ENCODE measurements at places on chromosomes 11 and 22.
A peak's percentile ranks its signal among the peaks of the same experiment; 100 is the strongest.

- DNase-seq: no peak
Observed at GRCh38 chr22:45620706-45621105, 50.9 kb upstream of the ATXN10 start.

DNA sequence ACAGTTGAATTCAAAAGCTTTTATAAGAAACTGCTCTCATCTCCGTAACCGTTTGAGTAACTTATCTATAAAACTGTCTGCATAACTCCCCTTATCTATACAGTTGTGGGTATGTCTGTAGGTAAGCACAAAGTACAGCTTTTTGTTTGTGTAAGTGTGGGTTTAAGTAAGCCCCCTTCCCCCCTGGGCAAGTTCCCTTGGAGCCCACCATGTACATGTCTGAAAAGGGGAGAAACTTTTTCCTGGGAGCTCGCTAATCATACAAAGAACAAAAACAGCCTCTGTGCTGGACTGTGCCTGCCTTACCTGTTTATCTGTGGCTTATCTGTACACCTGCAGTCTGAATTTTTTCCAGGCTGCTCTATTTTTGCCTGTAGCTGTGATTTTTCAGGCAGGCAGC lies 36.3 kb upstream of the TMEM45B start:
- no peak for DNase-seq

GRCh38 chr11:102757823-102758549 lies 22.4 kb downstream of the MMP10 start:
- no peak for DNase-seq

- DNase-seq: peak; percentile 90
Observed at GRCh38 chr11:57530596-57531507, at the start of gene TIMM10. TIMM10 (minus strand) TSS chr11:57530754; CDS start chr11:57530189, 565 bp downstream.

- DNase-seq: no peak
Observed at GRCh38 chr11:130787973-130788570, 128.2 kb downstream of the SNX19 start.

GRCh38 chr22:32080904-32081303 lies 37.8 kb downstream of the SLC5A1 start:
- peak; percentile 65 for DNase-seq

GRCh38 chr11:57179681-57180080 lies 2.1 kb upstream of the LRRC55 start:
- DNase-seq: no peak

- DNase-seq: no peak
Observed at GRCh38 chr22:48145738-48146137, 1383.3 kb downstream of the TBC1D22A start.

DNA sequence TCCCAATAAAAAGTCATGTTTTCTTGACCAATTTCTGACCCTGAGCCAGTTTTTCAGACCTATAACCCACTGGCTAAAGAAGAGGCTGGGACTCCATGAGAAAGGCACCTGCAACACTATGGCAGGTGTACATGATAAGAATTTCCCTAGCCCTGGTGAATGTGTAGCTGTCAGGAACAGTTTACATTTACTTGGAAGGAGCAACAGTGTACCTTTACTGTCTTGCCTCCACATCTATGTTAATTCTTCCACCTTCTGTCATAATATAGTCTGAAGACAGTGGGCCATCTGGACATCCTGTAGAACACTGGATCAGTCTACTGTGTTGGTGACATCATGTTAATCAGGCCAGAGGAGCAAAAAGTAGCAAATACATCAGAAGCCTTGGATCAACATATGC lies 72.1 kb upstream of the CD82 start:
- no peak for DNase-seq

- DNase-seq: no peak
Observed at GRCh38 chr11:2911785-2912391, 17.3 kb downstream of the PHLDA2 start.

- no peak for DNase-seq
Observed at GRCh38 chr11:99531468-99531867, 510.7 kb downstream of the CNTN5 start.

- DNase-seq: no peak
Observed at GRCh38 chr11:113841691-113842090, 33.7 kb downstream of the USP28 start.

DNA sequence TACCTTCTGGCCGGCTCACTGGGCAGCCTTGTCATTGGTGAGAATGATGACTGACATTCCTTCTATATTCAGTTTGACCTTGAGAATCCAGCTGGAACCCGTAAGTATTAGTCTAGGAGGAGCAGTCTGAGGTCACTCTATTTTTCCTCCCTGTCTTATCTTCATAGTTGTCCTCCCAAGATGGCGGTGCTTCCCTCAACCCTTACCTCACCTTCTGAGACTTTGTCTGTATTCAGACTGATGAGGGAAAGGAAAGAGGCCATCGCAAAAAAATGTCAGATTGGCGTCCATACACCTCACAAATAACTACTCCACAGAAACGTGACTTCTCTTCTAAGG lies 6.0 kb downstream of the KREMEN1 start:
- no peak for DNase-seq

DNA sequence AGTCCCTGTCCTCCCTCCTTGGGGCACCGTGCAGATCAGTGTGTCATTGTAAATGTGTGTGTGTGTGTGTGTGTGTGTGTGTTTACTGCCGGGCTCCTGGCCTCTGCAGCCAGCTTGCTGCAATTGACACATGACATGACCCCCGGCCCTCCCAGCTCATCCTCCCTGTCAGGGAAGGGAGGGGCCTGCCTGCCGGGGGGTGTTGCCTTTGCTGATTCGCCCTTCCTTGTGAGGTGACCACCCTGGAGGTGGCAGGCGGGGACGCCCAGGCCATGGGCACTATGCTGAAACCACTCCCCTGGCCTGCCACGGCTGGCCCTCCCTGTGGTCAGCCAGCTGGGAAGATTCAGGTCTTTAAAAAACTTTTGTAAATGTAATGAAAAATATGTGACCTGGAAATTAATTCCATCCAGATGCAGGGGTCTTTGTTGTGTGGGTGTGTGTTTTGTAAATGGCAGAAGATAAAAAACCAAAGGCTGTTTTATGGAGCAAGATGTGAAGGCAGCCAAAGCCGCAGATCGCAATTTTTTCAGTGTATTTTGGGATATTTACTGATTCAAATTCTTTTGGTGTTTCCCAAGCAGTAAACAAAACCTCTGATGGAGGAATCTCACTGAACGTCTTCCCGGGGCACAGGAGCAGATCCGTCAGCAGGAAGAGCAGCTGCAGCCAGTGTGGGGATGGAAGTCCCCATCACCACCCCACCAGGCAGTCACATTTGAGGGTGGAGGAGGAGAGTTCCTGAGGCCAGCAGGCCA lies 23.2 kb downstream of the SHISAL1 start:
- no peak for DNase-seq

- no peak for DNase-seq
Observed at GRCh38 chr11:113722221-113722620, 16.1 kb upstream of the TMPRSS5 start.

- no peak for DNase-seq
Observed at GRCh38 chr11:102630598-102631448, 5.7 kb upstream of the MMP20 start.

- DNase-seq: no peak
Observed at GRCh38 chr11:126686938-126687337, 313.6 kb downstream of the KIRREL3 start.

GRCh38 chr11:32487270-32487669 lies 51.9 kb upstream of the WT1 start:
- DNase-seq: no peak

DNA sequence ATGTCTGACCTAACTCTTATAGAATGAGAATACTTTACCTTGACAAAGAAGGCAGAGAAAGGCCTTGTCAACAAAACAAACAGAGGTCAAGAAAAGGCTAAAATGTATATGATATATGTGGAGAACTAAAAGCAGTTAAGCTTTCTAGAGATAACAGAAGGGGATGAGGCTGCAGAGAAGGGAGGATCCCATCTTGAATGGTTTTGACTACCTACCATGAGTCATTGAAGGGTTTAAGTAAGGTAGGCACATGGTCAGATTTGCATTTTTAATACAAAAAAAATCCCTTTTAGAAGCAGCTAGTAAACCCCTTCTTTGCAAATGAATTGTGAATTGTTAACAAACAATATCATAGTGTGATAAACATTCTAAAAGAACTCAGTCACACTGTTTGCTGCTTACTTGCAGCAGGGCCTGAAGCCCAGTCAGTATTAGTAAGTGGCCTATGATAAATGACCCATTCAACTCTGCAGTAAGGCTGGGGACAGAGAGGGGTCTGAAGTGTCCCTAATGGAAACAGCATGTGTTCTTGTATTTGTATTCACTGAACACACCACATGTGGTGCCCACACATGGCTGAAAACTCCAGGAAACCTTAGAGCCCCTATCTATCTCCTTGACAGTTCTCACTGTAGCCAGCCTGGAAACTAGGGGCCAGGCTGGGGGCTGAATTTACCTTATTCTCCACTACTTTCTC lies 328.8 kb upstream of the PITPNB start:
- no peak for DNase-seq

DNA sequence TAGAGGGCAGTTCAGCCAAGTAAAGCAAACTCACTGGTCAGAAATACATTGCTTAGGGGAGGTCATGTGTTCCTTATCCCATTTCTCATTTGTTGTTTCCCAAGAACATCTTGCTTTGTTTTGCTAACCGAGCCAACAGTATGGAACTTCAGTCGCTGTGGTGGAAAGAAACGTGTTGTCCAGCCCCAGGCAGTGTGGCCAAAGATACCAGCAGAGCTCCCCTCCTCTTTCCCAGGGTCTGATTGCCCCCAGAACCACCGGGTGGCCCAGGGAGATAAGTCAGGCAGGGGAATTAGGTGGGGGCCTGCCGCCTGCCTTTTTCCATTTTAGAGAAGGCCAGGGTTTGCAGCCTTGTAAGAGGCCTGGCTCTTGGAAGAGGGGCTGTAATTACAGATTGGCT lies 98.7 kb upstream of the CRYBB3 start:
- DNase-seq: no peak

DNA sequence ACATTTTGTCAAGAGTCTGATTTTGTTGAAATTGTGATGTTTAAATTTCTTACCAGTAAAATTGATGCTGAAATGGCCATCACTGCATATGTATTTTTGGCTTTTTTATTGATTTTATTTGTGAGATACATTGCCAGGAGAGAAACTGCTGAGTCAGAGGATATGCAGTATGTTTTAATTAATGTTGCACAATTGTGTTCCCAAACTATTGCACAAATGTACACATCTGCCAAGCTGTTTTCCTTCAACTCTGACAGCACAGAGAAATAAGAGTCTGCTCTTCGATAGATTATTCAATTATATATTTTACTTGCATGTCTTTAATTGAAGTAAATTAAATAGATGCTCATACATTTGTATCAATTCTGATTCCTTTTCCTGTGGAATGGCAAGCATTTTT lies 640.2 kb upstream of the LUZP2 start:
- no peak for DNase-seq

GRCh38 chr11:124872741-124873140 lies 7.5 kb downstream of the ROBO3 start:
- DNase-seq: no peak

DNA sequence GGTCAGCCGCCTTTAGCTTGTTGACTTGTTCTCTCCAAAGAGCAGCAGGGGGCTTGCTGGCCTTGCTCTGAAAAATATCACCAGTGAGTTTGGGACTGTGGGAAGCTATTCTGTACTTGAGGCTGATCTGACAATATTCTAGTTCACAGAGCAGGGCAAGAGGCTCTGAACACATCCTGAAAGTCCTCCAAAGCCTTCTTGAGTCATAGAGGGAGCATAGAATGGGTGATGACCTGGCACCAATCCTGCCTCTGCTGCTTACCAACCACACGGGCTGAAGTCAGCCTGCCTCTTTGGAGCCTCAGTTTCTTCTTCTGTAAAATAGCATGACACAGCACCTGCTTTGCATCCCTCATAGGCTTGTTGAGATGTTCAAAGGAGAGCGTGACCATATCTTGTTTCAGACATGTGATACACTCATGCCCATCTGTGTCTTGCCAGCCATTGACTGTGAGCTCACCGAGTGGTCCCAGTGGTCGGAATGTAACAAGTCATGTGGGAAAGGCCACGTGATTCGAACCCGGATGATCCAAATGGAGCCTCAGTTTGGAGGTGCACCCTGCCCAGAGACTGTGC lies 96.6 kb downstream of the RRAS2 start:
- no peak for DNase-seq

DNA sequence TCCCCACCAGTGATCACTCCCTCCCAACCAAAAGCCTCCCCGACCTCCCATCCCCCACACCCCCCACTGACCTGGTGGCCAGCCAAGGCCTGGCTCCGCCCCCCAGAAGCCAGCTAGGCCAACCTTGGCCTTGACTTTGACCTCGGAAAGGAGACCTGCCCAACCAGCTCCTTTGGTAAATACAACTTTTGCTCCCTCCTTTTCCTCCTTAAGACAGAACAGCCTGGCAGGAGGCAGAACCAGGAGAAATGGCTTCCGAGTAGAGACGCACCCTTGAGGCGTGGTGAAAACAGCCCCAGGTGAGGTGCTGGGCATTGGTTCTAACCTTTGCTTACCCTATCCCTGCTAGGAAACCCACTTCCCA lies 27.0 kb downstream of the PLEKHA7 start:
- no peak for DNase-seq

GRCh38 chr22:48320048-48320682 lies 1507.5 kb downstream of the BRD1 start:
- no peak for DNase-seq

DNA sequence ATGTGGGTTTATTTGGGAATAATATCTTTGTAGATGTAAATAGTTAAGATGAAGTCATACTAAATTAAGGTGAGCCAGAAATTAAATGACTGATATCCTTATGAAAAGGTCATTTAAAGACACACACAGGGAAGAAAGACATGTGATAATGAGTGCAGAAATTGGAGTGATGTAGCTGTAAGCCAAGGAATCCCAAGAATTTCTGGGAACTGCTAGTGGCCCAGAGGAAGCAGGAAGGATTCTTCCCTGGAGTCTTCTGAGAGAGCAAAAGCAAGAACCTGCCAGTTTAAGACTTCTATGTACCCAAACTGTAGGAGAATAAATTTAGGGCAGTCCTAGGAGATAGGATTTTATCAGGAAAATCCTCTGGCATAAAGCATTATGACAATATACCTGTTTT lies 66.9 kb downstream of the LRRC4C start:
- DNase-seq: no peak

DNA sequence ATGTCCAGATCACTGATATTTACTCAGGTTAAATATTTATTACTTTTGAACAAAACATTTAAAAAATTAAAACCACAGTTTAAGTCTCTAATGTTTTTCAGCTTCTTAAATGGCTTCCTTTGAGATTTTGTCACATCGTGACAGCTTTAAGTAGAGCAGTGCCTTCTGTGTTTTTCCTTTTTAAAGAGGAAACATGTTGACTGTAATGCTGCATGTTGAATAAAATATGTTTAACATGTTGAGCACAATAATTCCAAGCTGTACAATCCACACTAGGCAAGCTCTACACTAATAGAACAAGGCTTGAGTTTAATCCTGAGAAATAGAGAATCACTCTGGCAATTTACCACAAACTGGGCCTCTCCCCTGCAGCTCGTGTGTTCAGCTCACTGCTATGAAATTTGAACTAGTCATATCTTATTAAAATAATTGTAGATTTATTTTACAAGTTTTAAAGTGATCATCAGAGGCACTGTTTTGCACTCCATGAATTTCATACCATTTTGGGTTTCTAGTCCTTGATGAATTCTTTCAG lies 368.3 kb downstream of the SOX6 start:
- no peak for DNase-seq

DNA sequence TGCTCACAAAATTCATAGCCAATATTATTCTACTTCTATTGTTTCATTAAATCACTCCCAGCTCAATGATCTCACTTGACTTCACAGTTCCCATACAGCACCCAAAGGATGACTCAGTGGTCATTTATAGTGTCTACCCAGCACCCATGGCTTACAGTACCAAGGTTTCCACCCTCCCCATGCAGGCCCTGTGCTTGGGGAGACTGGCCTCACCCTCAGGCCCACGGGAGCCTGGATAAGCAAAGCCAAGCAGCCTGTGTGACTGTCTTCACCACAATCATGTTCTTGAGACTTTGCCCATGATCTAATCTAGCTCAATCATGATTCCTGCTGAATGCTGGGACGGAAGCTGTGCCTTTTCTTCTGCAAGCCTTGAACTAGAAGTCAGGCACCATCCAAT lies 97.6 kb downstream of the SLC36A4 start:
- no peak for DNase-seq

Measured in GM20000 (cell line).